Upper lobe of right lung (tissue), 1 donor: ENCODE measurements at places on chromosomes 3 and 15. TPM values are rescaled to one million over a fixed set of nuclear protein-coding genes. Genes with fewer than 3 reads are reported as not detected.

The SH3GL3 gene
- 3.4 TPM for total RNA-seq

DNA sequence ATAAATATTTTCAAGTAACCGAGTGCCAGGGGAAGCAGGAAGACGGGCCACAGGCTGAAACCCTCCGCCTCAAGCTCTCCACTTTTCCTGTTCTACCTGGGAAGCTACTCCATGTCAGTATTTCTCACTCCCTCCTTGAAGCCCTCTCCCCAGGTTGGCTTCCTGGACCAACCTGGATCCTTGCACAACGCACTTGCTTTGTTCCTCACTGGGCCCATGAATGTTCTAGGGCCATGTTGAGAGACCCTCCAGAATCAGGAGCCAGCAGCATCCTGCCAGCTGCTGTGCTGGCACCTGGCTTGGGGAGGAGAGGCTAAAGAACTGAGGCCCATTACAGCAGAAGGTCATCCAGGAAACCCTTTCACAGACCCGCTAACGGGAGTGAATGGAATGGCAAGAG, 79.3 kb upstream of the SNRPA1 start:
- no peaks in the 10 kb centered on the region for H3K4me1 ChIP-seq
- no peak overlapping the region for H3K27ac ChIP-seq
- no peaks in the 10 kb centered on the region for H3K36me3 ChIP-seq
- no peaks in the 10 kb centered on the region for H3K27me3 ChIP-seq

The KIF15 gene
- total RNA-seq, result 0.81 TPM

GRCh38 chr15:101540480-101541239, 51.2 kb upstream of the PCSK6 start:
- no peaks in the 10 kb centered on the region for H3K4me1 ChIP-seq
- H3K27me3 ChIP-seq, result no peaks in the 10 kb centered on the region
- H3K27ac ChIP-seq, result no peak overlapping the region
- DNase-seq, result no peak
- H3K4me3 ChIP-seq, result no peak overlapping the region

GRCh38 chr3:160135851-160136250, 89.4 kb upstream of the C3orf80 start:
- peaks cover 4% of the 10 kb centered on the region for H3K4me1 ChIP-seq
- no peak overlapping the region for H3K27ac ChIP-seq
- no peaks in the 10 kb centered on the region for H3K36me3 ChIP-seq
- no peaks in the 10 kb centered on the region for H3K27me3 ChIP-seq
